ENCODE measurements at places on chromosomes 5 and 9.

DNA sequence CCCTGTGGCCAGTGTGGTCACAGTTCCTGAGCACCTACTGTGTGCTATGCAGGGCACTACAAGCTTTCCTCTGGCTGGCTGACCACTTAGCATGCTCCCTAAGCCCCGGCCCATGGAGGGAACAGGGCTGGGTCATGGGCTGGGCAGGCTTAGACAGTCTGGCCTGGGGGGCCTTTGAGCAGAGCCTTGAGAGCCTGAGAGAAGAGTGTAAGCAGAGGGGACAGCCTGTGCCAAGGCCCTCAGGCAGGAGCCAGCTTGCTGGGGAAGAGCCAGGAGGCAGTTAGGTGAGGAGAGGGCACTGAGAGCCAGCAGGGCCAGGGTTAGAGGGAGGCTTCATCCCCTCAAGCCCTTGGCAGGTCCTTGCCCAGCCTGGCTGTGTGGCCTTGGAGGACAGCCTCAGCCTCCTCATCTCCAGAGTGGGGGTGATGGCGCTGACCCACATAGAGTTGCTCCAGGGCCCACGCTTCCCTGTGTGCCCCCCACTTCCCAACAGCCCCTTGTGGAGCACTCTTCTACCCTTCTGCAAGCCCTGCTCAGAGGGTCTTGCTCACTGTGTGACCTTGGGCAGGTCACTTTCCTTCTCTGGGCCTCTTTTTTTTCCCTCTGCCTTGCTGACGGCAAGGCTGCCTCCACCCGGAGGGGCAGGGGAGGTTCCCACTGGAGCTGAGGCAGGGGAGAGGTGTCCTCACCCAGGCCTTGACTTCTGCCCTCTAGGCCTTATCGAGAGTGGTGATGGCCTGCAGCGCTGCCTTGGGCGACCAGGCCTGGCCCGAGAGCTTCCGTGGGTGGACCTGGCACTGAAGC is 107.1 kb downstream of the PHF2 start:
- DNase-seq = no peak

DNA sequence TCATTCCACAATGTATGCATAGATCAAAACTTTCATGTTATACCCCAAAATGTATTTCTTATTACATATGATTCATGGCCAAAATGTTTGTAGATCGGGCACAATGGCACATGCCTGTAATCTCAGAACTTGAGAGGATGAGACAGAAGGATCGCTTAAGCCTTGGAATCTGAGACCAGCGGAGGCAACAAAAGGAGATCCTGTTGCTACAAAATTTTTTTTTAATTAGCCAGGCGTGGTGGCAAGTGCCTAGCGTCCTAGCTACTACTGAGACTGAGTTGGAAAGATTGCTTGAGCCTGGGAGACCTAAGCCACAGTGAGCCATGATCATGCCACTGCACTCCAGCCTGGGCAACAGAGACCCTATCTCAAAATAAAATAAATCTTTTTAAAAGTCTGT is 89.9 kb downstream of the MAPKAP1 start:
- no peak for DNase-seq

DNA sequence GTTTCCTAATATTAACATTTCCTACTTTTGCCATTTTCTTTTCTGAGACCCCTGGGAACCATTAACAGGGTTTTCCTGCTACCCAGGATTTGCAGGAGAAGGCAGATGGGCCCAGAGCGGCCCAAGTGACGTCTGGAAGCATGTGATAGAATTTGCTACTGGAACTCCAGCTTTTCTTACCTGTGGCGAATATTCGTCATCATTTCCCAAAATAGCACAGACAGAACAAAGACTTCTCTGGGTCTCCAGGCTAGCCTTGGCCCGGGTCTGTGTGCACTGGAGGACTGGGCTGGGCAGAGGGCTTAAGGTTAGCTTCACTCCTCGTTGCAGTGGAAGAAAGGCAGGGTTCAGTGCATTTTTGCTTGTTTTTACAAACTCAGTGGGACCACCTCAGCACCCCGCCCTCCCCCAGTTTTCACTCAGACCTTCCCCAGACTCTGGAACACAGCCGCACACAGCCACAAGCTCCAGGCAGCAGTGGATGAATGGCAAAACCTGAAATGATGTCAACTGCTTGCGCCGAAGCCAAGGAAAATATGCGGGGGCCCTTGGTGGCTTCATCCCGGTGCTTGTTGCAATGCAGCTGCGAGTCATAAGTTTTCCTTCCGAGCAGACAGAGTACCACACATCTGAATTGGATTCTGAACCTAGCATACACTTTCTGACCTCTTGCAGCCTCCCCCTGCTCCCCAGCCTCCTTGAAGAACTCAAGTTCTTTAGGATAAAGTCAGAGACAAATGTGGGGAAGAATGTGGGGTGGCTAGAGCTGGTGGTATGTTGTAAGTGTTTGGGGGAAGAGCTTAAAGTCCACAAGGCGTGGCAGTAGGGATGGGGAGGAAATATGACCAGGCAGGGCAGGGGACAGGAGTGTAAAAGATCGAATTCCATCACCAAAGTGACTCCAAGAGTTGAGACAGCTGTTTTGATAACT is 586.0 kb downstream of the CCDC171 start:
- no peak for DNase-seq

- DNase-seq = no peak
Measured at GRCh38 chr5:5494489-5495402, 72.3 kb downstream of the ICE1 start.

DNA sequence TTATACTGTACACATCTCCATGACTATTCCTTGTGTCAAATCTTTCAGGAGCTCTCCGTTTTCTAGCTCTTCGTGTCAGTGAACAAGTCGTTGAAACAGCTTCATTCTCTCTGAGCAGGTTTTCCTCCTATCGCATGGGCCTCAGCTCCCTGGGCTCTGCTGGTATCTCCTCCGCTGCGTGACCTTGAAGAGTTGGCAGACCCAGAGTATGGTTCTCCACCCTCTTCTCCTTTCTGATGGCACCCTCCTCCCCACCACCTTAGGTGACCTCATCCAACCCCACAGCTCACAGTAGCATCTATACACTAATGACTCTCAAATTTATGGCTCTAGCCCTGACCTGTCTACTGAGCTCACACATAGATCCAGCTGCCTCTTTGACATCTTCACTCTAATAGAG is 36.0 kb upstream of the PDE8B start:
- DNase-seq = no peak

Data from NCI-H1105 treated with DMSO at 0.1 percent for 48 hours (cell line).